Fibroblast of the aortic adventitia (primary cell): ENCODE measurements at places on chromosomes 7 and 10.
A peak's percentile ranks its signal among the peaks of the same experiment; 100 is the strongest.

- peak; percentile 71 for DNase-seq
Observed at GRCh38 chr10:90675621-90676020, 182.2 kb downstream of the HTR7 start.

- no peak for DNase-seq
Observed at GRCh38 chr7:26438078-26438477, 146.4 kb downstream of the SNX10 start.

- DNase-seq = no peak
Observed at GRCh38 chr10:131838966-131839742, 61.7 kb upstream of the PPP2R2D start.

GRCh38 chr10:53135213-53135896 is 362.8 kb upstream of the MBL2 start:
- no peak for DNase-seq

- DNase-seq = no peak
Observed at GRCh38 chr10:130771491-130771946, 540.0 kb downstream of the TCERG1L start.

DNA sequence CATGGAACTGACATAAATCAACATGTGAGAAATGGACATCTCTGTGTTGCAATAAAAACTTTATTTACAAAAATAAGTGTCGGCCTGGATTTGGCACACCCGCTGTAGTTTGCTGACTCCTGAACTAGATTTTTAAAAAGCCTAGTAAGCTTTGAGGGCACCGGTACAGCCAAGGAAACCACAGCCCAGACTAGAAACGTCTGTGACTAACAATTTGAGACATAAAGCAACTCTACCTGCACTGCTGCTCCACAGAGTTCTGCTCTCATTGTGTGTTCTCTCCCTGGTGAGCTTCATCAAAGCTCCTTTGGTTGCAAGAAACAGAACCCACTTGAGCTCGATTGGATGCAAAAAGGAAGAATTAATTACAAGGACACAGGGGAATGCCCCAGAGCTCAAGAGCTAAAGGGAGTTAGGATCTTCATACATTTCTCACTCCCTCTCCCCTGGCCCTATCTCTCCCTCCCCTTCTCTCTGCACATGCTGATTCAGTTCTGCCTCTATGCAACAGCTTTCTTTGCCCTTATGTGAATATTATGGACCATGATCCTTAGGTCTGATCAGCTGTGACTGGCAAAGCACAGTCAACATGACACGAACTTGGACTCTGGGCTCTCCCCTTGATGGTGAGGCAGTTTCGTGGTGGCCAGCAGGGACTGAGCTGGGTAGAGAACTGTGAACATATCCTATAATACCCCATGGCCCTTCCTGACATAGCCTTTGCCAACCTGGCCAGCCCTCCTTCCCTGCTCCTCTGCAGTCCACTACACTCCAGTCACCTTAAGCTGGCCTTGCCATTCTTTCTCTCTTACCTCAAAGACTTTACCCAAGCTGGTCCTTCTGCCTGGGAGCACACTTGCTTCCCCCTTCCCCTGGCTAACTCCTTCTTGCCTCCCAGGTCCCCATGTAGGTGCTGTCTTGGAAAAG is 77.5 kb upstream of the YAE1 start:
- no peak for DNase-seq

- peak; percentile 87 for DNase-seq
Observed at GRCh38 chr10:95246582-95247051, 44.2 kb downstream of the PDLIM1 start.

DNA sequence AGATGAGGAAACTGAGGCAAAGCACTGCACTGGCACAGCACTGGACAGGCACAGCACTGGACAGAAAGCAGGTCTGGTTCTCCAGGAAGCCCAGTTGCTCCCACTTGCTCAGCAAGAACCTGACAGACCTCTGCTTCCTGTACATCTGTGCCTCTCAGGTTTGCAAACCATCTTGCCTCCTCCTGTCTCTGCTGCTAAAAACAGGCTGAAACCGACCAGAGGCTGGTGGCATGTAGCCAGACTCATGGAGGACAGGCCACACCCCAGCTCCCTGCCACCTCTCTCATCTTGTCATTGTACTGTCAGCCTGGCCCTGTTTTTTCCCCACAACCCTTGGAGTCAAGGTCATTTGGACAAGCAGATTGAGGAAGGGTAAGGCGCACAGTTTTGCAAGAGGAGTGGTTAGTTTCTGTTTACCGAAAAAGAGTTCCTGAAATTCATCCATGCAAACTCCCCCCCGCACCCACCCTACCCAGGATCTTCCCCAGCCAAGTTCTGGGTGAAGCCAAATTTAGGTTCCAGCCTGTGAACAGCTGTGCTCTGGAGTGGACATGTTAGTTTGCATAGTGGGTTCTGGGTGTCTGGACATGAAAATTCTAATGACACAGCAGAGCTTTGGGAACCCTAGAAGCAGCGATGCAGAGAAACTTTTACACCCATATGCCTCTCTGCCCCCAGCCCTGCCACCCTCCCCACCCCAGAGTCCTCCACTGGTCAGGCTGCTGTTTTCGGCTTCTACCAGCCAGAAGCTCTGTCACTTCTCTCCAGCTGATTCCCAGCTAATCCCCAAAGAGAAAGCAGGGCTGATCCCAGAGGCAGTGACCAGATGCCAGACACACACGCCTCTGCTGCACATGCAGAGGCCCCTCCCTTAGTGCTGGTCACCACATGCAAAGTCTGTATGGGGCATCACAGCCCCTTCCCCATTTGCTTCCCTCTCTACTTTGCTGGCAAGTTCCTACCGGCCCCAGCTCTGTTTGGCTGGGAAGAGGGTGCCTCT is 8.5 kb upstream of the C10orf105 start:
- peak; percentile 56 for DNase-seq

- DNase-seq = no peak
Observed at GRCh38 chr7:127949769-127950222, 81.4 kb downstream of the LRRC4 start.

GRCh38 chr7:101273206-101273605 is 28.3 kb upstream of the FIS1 start:
- DNase-seq = no peak

- DNase-seq = no peak
Observed at GRCh38 chr7:87155788-87156187, 3.5 kb downstream of the DMTF1 start.

- DNase-seq = no peak
Observed at GRCh38 chr10:110923856-110924493, 4.6 kb downstream of the SHOC2 start.

DNA sequence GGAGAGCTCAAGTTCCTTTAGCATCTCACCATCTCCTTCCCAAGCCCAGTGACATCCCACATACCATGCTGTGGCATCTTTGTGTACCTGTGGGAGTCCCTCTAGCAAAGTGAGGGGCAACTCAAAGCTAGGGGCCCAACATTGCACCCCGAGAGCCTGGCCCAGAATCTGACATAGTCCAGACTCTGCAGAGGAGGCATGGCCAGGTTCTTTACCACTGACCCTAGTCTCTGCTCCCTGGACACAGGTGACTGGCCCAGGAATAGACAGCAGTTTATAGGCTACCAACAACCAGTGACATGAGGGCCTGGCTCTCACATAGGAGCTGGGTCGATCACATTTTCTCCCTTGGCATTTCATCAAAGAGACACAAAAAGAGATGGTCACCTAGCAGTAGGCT is 444.0 kb upstream of the ZMIZ1 start:
- DNase-seq = no peak

DNA sequence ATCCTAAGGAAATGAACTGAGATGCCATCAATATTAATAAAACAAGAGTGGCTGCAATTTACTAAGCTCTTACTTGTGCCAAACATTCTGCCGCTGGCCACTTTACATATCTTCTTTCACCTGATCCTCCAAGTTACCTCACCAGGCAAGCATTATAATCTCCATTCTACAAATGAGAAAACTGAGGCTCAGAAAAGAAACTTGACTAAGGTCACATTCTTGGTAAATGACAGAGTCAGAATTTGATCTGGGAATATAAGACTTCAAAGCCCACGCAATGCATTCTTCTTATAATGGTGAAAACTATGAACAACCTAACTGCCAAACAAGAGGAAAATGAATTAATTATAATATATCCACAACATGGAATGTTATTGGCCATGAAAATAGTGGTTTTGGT is 46.1 kb upstream of the SMNDC1 start:
- DNase-seq = no peak

GRCh38 chr10:24153537-24153936 is 55.4 kb upstream of the KIAA1217 start:
- no peak for DNase-seq

DNA sequence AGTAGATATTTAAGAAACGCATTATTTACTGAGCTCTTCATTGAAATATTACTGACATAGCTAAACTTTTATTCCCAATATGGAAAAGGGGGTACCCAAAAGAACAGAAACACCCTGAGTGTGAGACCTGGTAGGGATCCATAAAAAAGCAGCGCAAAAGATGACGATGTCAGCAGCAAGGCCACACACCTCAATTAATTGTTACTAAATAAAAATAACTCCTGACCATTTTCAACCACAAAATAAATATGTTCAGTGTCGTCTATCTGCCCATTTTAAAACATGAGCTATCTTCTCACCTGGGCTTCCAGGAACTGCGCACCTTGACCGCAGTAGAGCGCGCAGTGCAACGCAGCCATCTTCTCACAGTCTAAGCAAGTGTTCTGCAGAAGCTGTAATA is 61.2 kb downstream of the GSAP start:
- DNase-seq = no peak

- no peak for DNase-seq
Observed at GRCh38 chr10:83283151-83283550, 856.2 kb upstream of the GHITM start.
